ENCODE measurements at places on chromosomes 2 and 18.

GRCh38 chr18:28045880-28046279 is 131.1 kb downstream of the CDH2 start:
- DNase-seq: peak; percentile 59

DNA sequence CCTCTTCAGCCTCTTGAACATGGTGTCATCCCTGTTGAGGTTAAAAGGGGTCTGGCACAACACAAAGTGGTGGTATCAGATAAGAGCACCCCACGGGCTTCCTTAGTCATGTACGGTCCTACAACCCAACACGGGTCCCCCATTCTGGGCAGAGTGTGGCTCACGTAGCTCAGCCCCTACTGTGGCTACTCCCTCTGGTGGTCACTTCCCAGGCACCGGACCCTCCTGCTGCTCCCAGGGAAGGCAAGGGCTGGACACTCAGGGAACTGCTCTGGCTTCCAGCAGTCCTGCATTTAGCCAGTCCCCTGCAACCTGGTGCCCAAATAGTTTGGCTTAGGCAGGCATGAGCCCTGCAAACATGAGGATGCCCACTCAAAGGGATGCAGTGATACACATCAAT is 58.6 kb downstream of the GALNT14 start:
- peak; percentile 20 for DNase-seq

- no peak for DNase-seq
These were observed 358.0 kb downstream of the HRH4 start for GRCh38 chr18:24818441-24818840.

DNA sequence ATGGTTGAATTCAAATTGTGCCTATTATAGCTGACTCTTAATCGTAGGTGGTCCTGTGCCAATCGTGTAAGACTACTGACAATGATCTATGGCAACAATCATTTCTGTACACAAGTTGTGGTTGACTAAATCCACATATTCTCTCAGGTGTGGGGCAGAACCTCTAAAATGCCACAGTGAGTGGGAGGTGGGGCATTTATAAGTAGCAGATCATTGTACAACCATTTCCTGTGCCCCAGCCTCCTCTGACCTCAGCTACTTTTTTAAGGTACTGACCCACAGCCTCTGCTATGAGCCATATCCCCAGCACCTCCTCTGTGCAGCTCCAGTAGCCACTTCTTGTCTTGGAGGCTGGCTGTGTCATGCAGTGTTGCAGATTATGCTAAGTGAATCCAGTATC is 48.6 kb upstream of the RAPH1 start:
- DNase-seq: peak; percentile 48

- DNase-seq: peak; percentile 96
These were observed at the start of the genes CARF and WDR12 for GRCh38 chr2:202911512-202912341. Gene CARF (plus strand): TSS chr2:202912275. CDS start chr2:202941903, 29,628 bp downstream. Gene WDR12 (minus strand): TSS chr2:202911673. CDS start chr2:202911476, 197 bp downstream.

GRCh38 chr2:219025637-219026585 is 15.4 kb downstream of the CFAP65 start:
- DNase-seq: no peak

DNA sequence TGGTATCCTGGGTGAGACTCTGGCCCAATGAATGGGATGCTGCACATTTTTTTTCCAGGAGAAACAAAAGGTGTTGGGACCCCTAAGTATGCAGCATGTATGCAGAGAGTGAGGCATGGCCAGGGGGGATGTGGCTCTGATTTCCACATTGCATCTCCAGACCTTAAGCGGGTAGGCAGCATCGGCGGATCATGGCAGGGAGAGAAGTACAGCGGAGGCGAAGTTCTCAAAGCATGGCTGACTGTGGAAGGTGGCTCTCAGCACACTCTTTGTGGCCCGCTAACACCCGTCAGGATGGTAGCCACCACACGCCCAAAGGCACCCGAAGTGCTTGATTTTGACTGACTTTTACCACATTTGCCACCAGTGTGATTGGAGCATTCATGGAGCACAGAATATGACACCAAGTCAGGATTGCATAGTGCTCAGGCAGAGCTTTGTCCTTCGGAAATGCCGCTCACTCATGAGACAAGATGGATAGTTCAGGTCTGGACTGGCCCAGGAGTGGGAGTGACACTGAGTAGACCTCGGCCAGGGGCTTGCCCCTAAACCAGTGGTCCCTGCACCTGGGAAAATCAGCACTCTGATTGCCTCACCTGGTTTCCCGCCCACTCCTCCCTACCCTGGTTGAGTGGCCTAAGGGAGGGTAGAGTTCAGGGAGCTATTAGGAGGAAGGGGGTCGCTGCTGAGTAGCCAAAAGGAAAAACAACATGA is 14.2 kb downstream of the INPP4A start:
- no peak for DNase-seq

DNA sequence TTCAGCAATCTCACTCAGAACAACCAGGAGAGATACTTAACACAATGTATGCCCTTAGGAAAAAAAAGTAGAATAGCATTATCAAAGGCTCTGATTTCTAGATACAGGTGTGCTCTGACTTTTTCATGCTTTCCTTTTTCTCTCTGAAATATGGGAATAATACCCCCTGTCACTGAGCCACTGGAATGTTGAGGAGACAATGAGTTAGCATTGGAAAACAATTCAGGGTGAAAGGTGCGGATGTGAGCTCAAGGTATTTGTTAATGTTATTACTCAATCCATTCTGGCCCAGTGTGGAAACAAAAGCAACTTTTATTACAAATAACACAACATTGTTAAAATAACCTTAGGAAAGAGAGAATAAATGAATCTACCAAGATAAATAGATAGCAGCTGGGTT is 228.0 kb downstream of the IKZF2 start:
- DNase-seq: no peak

DNA sequence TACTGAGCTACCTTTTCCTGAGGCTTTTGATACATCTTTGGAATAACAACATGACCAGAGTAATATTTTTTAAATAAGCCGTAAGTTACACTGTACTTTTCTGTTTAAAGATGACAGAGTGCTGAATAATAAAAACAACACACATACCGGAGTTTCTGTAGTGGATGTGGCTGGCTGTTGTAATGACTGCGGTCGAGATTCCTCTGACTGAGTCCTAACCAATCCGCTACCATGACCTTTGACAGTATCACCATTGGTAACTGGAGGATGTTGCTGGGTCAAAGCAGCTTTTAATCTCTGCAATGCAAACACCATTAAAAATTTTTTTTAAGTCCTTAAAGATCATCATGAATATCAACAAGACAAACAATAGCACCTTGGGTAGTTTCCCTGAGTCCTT is 70.7 kb downstream of the ATF2 start:
- no peak for DNase-seq

GRCh38 chr2:169776252-169776761 is 22.4 kb upstream of the SSB start:
- no peak for DNase-seq

DNA sequence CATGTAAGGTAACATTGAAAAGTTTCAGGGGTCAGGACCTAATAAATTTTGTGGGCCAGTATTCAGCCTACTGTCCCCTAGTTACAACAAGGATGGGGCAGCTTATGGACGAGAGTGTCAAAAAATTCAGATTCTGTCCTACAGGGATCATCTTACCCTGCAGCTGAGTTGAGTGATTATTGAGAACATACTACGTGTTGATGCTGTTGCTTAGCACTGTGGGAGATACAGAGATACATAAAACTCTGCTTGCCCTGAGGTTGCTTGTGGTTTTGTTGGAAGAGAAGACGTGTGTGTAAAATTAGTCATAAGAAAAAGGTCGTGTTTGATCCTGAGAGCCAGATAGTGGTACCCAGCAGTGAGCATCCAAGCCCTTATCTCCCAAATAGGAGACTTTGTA is 253.2 kb downstream of the NEDD4L start:
- DNase-seq: no peak

DNA sequence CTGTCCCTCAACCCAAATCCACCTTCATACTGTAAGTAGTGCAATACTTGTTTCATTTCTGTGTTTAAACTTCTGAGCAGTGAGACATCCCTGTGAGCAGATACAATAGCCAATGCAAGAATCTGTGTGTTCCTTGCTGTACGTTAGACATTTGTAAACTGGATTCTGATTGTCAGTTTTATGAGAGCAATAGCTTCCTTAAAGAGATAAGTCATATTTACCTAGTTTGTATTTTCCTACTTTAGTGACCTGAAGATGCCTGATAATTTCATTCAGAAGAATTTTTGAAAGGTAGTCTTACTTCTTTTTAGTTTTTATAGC is 90.7 kb downstream of the DPP4 start:
- no peak for DNase-seq

DNA sequence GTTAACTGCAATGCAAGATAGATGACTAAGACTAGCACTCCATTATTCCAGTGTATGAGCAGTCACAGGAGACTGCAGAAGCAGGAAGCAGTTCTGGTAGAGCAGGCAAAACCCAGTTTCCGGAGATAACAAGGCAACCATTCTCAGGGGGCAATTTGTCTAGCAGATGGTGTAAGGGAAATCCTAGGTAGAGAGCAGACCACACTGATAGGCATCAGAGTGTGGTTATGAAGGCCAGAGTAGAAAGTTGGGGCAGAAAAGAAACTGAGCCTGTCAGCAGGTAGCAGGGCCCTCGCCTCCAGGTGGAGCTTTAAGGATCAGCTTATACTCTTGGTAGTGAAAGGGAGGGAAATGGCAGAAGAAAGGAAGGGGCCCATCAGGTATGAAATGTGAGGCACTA is 164.4 kb downstream of the PDE11A start:
- DNase-seq: no peak

GRCh38 chr2:132390076-132390475 is 26.5 kb upstream of the GPR39 start:
- no peak for DNase-seq

GRCh38 chr18:10580215-10580614 is 54.4 kb downstream of the NAPG start:
- no peak for DNase-seq

DNA sequence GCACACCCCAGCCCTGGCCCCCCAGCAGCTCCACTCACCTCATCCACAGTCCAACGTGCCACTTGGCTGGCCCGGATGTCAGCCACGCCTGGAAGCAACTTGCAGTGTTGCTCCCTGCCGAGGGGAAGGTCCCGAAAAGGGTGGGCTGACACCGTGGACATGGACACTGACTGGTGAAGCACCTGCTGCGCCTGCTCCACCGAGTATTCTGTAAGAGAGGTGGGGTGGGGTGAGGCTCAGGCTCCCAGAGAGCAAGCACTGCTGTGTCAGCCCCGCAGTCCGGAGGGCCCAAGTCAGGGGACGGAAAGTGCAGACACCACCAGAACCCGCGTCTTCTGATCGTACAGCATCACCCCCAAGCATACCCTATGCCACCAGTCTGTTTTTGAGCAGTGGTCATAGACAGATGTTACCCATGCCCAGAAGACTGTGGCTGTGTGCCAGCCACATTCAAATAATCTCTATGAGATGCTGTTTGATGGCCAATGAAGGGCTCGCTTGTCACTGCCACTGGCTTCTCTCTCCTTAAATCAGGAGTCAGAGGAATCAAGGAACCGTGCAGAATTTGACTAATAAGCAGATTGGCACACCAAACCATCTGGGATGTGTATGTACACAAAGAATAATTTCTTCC is 74.2 kb upstream of the TMEM200C start:
- DNase-seq: no peak

DNA sequence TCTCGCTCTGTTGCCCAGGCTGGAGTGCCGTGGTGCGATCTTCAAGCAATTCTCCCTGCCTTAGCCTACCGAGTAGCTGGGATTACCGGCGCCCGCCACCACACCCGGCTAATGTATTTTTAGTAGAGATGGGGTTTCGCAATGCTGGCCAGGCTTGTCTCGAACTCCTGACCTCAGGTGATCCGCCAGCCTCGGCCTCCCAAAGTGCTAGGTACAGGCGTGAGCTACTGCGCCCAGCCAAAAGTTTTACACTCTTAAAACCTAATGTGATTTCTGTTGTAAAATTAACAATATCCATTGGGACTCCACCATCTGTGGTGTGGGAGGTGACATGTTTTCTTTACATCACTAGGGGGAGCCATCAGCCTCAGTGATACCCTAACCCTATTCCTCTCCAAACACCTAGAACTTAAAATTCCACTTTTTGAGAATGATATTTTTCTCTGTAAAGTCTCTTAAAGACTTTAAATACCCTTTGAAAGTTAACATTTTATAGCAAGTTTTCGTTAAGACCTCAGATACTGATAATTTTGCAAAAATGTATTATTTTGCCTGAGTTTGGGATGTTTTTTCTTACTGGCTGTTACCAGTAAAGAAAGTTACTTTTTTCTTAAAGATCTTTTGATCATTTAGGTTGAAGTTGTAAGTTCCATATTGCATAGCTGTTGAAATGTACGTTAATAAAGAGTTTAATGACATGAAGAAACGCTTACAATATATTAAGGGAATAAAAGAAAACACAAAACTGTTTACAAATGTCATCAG is 11.6 kb upstream of the EIF2AK2 start:
- peak; percentile 64 for DNase-seq

GRCh38 chr2:160425434-160426151 is 68.0 kb downstream of the RBMS1 start:
- no peak for DNase-seq

GRCh38 chr2:129758784-129759471 is 220.5 kb upstream of the RAB6C start:
- DNase-seq: no peak

DNA sequence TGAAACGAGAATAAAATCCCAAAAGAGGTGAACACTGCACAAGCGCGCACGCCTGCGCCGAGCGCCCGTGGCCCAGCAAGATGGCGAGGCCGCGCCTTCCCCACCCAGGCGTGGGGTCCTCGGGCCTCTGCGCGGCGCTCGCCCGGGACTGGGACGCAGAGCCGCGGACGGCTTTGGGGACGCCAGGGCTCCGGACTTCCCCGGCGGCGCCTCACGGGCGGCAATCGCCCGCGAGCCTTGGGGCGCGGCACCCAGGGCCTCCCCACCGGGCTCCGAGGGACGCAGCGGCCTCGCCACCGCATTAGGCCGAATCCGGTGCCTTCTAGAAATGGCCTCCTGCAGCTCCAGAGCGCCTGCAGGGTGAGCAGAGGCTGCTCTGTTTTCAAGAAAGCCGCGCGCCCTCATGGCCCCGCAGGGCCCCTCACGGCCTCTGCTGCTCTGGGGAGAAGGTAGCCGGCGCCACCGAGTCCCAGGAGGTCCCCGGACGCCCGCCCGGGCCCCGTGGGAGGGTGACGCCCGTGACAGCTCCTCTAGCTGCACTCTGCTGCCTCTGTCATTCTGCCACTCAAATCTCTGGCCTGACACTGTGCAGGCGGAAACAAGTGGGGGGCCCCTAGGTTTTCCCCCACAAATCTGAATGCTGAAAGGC is 35.9 kb upstream of the POMC start:
- DNase-seq: no peak

DNA sequence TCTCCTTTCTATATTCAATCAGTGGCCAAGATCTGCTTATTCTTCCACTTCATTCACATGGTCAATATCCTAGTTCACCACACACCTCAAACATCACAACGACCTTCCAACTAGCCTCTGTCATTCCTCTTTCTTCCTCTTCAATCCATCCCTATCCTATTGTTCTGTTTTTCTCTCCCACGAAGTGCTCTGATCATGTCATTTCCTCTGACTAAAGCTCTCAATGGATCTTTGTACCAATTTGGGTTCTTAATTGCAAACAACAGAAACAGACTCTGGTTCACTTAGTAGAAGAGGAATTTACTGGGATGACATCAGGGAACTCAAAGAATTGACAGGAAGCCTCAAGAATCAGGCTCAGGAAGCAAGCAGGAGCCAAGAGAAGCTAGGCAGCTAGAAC is 23.5 kb downstream of the WNT10A start:
- no peak for DNase-seq

GRCh38 chr2:83900862-83901261 is 558.2 kb downstream of the SUCLG1 start:
- peak; percentile 12 for DNase-seq

- DNase-seq: no peak
These were observed 1.1 kb upstream of the SP140 start for GRCh38 chr2:230224458-230224857.

GRCh38 chr2:191190861-191191552 is 40.2 kb upstream of the STAT4 start:
- no peak for DNase-seq

Measured in ACHN (cell line).